ENCODE measurements at places on chromosomes 1 and 21.

DNA sequence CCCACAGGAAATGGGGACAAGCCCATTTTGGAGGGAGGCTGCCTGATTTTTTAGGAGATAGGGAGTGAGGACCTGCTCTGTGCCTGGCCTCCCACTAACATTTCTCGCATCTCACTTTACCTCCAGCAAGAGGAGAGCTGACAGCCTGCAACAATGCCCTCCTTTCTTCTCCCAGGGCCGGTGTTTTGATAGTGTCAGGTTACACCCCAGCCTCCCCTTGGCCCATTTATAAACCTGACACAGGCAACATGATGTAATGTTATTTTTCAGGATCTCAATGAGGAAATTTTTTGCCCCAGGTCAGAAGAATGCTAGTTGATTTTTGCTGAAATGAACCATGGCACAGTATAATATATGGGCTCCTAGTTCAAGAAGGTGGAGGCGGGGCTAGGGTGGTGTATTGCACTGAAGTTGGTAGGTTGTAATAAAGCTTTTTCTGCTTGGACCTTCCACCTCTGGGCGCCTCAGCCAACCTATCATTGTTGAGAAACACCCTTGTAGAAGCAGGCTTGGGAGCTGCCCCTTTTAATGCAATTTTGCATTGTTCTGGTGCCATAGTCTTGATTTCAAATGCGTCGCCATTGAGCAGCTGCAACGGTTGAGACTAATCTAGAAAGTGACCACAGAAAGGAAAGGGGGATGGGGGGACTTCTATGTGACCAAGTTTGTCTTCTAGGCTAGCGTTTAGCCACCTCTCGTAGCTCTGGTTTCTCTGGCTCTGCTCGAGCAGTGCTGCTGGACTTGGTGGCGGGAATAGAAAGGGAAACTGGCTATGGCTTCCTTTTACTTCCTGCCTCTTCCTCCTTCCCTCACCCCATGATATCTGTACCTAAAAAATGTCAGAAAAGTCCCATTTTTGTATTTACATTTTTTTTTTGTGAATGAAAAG, 53.0 kb downstream of the PBX1 start:
- H3K4me1 ChIP-seq: peaks cover 90% of the 10 kb centered on the region
- H3K4me3 ChIP-seq: peak overlapping the region; percentile 62
- no peak for DNase-seq
- H3K36me3 ChIP-seq: no peaks in the 10 kb centered on the region

- no peaks in the 10 kb centered on the region for H3K4me1 ChIP-seq
- DNase-seq: no peak
- no peaks in the 10 kb centered on the region for H3K27me3 ChIP-seq
- no peaks in the 10 kb centered on the region for H3K36me3 ChIP-seq
- H3K27ac ChIP-seq: no peak overlapping the region
These were observed 22.3 kb downstream of the TRIM33 start for GRCh38 chr1:114488739-114489138.

- H3K4me3 ChIP-seq: no peak overlapping the region
- no peaks in the 10 kb centered on the region for H3K27me3 ChIP-seq
- H3K36me3 ChIP-seq: peaks cover 38% of the 10 kb centered on the region
- DNase-seq: no peak
- no peaks in the 10 kb centered on the region for H3K4me1 ChIP-seq
- H3K27ac ChIP-seq: no peak overlapping the region
These were observed 145.1 kb downstream of the CASZ1 start for GRCh38 chr1:10651389-10651766.

- H3K27ac ChIP-seq: no peak overlapping the region
- no peak for DNase-seq
- peaks cover 77% of the 10 kb centered on the region for H3K36me3 ChIP-seq
- no peaks in the 10 kb centered on the region for H3K27me3 ChIP-seq
- peaks cover 3% of the 10 kb centered on the region for H3K4me1 ChIP-seq
These were observed 5.6 kb downstream of the HYI start for GRCh38 chr1:43447891-43448708.

GRCh38 chr1:236545621-236546169, 21.9 kb downstream of the LGALS8 start:
- H3K27ac ChIP-seq: no peak overlapping the region
- no peaks in the 10 kb centered on the region for H3K27me3 ChIP-seq

DNA sequence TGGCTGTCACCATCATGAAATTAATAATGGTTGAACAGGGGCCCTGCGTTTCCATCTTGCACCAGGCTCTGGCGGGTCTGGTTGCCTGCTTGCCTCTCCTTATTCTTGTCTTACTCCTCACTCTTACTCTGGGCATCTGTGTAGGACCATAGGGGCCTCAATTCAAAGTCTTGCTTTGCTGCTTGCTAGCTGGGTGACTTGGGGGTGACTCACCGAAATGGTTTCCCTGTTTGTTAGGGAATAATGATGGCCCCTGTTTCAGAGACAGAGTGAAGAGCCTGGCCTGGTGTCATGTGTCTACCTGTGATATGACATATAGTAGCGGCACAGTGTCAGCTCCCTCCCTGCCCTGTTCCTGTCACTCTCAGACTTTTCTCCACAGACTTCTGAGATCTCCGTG, 24.6 kb downstream of the KCNC4 start:
- peaks cover 8% of the 10 kb centered on the region for H3K4me1 ChIP-seq
- H3K27ac ChIP-seq: no peak overlapping the region
- no peak overlapping the region for H3K4me3 ChIP-seq
- H3K27me3 ChIP-seq: no peaks in the 10 kb centered on the region
- DNase-seq: no peak

- no peak for DNase-seq
- no peak overlapping the region for H3K4me3 ChIP-seq
- no peaks in the 10 kb centered on the region for H3K4me1 ChIP-seq
- no peaks in the 10 kb centered on the region for H3K27me3 ChIP-seq
- no peaks in the 10 kb centered on the region for H3K36me3 ChIP-seq
These were observed 80.6 kb downstream of the CCDC185 start for GRCh38 chr1:223473601-223474344.

GRCh38 chr1:2573250-2573920, 13.2 kb upstream of the PRXL2B start:
- no peaks in the 10 kb centered on the region for H3K4me1 ChIP-seq
- no peak overlapping the region for H3K27ac ChIP-seq
- no peak for DNase-seq
- H3K27me3 ChIP-seq: no peaks in the 10 kb centered on the region

DNA sequence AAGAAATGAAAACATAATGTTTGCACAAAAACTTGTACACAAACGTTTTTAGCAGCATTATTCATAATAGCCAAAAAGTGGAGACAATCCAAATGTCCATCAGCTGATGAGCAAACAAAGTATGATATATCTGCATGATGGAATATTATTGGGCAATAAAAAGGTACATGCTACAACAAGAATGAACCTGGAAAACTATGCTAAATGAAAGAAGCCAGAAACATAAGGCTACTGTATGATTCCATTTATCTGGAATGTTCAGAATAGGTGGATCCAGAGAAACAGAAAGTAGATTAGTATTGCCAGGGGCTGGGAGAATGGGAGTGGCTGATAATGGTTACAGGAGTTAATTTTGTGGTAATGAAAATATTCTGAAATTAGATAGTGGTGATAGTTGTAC, 19.0 kb downstream of the FBXO28 start:
- peaks cover 25% of the 10 kb centered on the region for H3K36me3 ChIP-seq
- H3K4me1 ChIP-seq: no peaks in the 10 kb centered on the region
- no peak overlapping the region for H3K27ac ChIP-seq
- no peaks in the 10 kb centered on the region for H3K27me3 ChIP-seq
- H3K4me3 ChIP-seq: no peak overlapping the region

DNA sequence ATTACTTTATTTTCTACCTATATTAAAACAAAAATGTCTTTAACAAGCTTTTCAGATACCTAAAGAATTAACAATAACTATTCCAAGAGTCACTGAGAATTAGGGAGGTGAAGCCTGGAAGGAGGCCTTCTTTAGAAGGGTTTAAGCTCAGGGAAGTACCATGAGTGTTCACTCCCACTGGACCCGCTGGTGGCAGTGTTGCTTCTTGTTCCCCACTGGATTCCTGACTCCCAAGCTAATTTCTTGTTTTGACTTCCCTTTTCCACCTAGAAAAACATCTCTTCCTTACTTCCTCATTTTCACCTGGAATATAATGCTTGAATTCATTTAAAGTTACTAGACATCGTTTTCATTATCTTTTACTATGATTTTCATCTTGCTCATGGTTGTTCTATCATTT, 264.2 kb downstream of the HMCN1 start:
- H3K4me3 ChIP-seq: no peak overlapping the region
- peaks cover 14% of the 10 kb centered on the region for H3K4me1 ChIP-seq
- H3K27me3 ChIP-seq: no peaks in the 10 kb centered on the region
- DNase-seq: no peak
- peaks cover 3% of the 10 kb centered on the region for H3K36me3 ChIP-seq

DNA sequence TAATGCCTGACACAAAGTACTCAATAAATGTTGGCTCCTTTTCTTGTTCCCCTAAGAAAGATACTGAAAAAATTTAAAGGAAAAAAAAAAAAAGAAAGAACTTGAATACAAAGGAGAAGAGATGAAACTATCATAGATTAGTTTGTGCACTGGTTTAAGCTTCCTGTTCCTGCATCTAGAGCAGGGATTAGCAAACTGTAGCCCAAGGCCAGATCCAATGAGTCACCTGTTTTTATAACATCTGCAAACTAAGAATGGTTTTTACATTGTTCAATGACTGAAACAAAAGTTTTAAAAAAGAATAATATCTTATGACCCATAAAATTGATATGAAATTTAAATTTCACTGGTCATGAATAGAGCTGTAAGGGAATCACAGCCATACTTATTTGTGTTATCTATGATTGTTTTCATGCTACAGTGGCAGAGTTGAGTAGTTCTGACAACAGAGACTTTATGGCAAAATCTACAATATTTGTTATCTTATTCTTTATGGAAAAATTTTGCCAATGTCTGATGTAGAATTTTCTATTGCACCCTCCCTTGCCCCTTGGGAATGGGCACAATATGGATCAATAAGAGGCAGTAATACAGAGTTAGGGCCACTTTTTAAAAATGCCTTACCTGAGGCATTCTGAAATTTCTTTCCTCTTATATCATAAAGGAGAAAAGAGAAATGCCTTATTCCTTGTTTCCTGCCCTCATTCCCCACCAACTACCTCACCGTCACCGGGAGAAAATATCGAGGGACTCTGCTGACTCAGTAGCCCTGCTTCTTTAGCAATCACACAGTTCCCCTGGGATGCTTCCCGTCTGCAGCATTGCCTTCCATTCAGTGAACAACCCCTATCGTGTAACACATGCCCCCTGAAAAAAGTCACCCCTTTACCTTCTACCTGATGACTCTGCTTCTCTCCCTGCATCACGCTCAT, 50.6 kb downstream of the WDR64 start:
- H3K36me3 ChIP-seq: no peaks in the 10 kb centered on the region
- no peaks in the 10 kb centered on the region for H3K27me3 ChIP-seq
- DNase-seq: no peak
- no peak overlapping the region for H3K27ac ChIP-seq

DNA sequence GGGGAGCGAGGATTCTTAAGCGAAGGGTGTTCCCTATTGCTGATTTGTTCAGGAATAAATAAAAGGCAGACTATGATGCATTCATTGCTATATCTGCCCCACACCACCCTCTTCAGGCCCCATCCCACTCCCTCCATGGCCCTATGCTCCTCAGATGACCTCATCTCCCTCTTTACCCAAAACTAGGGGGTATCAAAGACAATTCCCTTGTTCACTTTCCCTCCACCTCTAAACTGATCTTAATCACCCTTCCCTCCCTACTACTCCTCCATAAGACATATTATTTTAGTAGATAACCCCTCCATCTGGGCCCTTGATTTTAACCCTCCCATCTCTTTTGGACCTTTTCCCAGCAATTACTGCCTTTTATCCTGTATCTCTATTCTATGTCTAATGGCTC, 434.9 kb upstream of the RUNX1 start:
- H3K4me1 ChIP-seq: no peaks in the 10 kb centered on the region
- H3K27ac ChIP-seq: no peak overlapping the region
- H3K27me3 ChIP-seq: no peaks in the 10 kb centered on the region
- H3K36me3 ChIP-seq: no peaks in the 10 kb centered on the region
- no peak overlapping the region for H3K4me3 ChIP-seq

DNA sequence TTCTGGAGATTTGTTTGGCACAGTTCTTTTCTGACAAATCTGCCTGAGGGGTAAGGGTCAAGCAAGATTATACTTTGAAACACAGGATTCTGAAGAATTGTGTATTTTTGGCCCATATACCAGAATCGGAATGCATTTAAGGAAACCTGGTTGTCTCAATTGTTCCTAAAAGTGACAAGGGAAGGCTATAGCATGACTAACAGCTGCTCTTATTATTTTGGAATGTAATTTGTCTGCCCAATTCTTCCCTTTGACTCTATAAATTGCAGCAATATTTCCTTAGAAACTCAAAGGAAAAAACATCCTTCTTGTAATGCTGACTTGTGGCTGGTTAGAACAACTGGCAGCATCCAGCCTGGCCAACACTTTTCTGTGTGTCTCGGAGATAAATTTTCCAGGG, 15.8 kb upstream of the VCAM1 start:
- H3K27ac ChIP-seq: peak overlapping the region; percentile 21
- no peak for DNase-seq
- peaks cover 31% of the 10 kb centered on the region for H3K4me1 ChIP-seq
- no peaks in the 10 kb centered on the region for H3K36me3 ChIP-seq

- no peak overlapping the region for H3K27ac ChIP-seq
- H3K4me3 ChIP-seq: no peak overlapping the region
- no peaks in the 10 kb centered on the region for H3K36me3 ChIP-seq
- DNase-seq: no peak
These were observed 40.9 kb downstream of the TNFRSF9 start for GRCh38 chr1:7899741-7900140.

GRCh38 chr1:91737650-91738049, 148.3 kb downstream of the TGFBR3 start:
- no peak for DNase-seq
- no peaks in the 10 kb centered on the region for H3K27me3 ChIP-seq
- H3K4me1 ChIP-seq: peaks cover 14% of the 10 kb centered on the region
- H3K36me3 ChIP-seq: no peaks in the 10 kb centered on the region
- H3K27ac ChIP-seq: peak overlapping the region; percentile 73

DNA sequence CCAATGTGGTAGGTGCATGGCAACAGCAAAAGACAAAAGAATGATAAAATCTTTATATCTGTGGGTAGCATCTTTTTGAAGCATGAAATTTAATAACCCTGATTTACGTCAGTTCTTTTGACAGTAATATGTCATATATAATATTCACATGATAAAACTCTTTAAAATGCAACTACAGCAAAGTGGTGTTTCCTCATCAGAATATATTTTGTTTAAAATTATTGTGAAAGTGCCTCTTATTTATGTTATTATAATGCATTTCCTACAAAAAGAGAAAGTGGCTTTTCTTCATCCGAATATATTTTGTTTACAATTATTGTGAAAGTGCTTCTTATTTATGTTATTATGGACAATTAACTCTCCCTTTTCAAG, 46.9 kb upstream of the EEIG2 start:
- no peak overlapping the region for H3K27ac ChIP-seq
- no peaks in the 10 kb centered on the region for H3K36me3 ChIP-seq
- no peaks in the 10 kb centered on the region for H3K27me3 ChIP-seq
- no peaks in the 10 kb centered on the region for H3K4me1 ChIP-seq
- H3K4me3 ChIP-seq: no peak overlapping the region

Measured in thoracic aorta (tissue), 2 donors.